Urothelium cell line (cell line): ENCODE measurements at places on chromosomes 16 and 17.

- peak; percentile 81 for DNase-seq
Observed at GRCh38 chr17:48671697-48672171, 45.6 kb upstream of the HOXB9 start.

DNA sequence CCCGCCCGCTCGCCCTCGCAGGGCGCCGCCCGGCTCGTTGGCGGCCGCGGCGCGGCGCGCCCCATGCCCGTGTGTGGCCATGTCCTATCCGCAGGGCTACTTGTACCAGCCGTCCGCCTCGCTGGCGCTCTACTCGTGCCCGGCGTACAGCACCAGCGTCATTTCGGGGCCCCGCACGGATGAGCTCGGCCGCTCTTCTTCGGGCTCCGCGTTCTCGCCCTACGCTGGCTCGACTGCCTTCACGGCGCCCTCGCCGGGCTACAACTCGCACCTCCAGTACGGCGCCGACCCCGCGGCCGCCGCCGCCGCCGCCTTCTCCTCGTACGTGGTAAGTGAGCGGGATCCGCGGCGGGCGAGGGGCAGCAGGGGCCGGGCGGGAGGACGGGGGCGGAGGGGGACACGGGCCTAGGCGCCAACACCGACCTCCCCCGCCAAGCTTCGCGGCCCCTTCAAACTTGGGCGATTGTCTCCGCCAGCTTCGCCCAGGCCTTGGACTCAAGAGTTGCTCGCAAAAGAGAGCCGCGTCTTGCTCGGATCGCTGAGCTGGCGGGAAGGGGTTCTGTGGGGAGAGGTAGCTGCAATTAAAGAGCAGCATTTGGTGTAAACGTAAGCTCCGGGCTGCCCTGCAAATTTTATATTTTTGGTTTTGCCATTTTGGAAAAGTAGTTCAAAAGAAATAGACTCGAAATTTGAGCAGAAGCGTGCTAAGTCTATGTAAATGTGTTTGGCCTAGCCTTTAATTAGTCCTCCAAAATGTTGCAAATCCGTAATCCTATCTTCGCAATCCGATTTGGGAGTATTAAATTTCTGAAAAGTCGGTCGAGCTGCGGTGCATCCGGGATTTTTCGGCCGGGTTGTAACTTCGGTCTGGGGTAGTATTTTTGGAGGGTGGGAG, 702 bp downstream of the IRX5 start:
- DNase-seq = no peak

DNA sequence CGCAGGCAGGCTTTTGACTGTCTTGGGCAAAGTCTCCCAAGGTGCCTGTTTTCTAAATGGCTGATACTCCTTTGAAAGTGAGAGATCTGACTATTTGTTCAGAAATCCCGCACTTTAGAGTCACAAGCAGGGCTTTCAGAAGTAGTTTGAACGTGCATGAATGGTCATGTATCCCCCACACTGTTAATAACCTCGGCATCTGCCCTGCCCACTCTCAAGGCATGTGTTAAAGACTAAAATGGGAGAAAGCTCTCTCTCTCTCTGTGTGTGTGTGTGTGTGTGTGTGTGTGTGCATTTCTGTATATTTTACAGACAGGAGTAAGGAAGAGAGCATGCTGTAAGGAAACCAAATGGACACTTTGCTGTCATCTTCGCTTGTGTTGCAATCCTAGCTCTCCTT, 163.7 kb downstream of the MAF start:
- DNase-seq = no peak

DNA sequence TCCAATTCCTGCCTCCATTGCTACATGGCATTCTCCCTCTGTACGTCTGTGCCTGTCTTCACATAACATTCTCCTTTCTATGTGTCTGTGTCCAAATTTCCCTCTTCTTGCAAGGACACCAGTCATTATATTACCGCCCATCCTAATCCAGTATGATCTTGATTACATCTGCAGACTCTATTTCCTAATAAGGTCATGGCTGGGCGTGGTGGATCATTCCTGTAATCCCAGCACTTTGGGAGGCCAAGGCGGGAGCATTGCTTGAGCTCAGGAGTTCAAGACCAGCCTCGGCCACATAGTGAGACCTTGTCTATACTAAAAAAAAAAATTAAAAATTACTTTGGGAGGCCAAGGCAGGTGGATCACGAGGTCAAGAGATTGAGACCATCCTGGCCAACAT, 5.0 kb upstream of the PRR14 start:
- no peak for DNase-seq

DNA sequence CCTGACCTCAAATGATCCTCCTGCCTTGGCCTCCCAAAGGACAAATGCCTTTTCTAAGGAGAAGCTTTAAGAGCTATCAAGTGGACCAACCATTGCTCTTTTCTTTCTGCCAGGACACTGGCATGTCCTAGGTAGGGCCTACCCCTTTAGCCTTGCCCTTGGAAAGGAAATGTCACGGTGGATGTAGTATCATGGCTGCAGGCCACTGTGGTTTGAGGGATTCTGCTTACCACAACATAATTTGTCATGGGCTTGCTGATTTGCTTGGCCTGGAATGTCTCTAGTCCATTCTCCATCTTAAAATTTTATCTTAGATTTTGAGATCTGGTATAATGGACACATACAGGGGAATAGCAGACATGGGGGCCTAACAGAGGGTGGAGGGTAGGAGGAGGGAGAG, 6.0 kb downstream of the KRT20 start:
- no peak for DNase-seq

DNA sequence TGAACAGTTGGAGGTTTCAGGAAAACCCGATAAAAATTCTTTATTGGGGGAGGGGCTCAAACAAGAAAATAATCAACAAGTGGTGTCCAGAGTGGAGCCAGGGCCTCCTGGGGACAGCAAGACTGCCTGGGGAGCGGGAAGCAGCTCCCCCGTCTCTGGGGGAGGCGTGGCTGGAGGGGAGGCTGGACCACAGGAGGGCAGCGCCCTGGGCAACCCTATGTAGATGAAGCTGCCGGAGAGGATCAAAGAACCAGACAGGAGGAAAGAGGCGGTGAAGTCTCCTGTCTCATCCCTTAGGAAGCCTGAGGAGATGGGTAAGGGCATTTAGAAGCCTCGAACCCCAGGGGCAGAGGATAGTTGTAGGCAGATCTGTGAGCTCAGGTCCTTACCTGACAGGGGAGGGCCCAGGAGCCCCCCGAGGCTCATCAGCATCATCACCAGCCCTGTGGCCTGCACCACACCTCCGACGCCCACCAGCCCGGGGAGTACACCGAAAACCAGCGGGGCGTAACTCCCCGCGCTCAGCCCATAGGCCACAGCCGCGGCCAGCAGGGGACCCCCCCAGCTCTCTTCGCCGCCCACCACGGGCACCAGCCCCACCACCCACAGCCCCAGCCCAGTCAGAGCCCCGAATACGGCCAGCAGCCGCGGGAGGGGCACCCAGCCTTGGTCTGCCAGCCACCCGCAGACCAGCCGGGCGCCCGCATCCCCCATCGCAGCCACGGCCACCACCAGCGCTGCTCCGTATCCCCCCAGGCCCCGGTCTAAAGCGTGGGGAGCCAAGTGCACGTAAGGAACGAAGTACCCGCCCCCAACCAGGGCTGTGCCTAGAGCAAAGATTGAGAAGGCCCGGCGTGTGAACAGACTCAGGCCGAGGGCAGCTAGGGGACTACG, 2.0 kb downstream of the SLC16A11 start:
- DNase-seq = no peak

DNA sequence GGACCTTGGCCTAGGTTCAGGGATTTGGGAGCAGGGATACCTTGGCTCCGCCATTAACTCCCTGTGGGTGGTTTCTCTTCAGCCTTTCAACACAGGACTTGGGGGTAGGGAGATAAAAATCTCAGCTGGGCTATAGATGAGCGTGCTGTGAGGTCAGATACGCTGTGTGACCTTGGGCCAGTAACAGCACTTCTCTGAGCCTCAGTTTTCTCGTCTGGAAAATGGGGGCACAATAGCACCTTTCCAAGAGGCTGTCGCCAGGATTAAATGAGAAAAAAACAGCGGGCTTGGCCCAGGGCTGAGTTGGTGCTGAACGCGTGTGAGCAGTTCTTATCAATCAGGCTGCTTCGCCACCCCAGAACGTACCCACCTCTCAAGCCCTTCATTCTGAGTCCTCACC, 17.6 kb downstream of the CCDC92B start:
- DNase-seq = no peak

- DNase-seq = no peak
Observed at GRCh38 chr17:46038937-46039336, 39.9 kb downstream of the STH start.

DNA sequence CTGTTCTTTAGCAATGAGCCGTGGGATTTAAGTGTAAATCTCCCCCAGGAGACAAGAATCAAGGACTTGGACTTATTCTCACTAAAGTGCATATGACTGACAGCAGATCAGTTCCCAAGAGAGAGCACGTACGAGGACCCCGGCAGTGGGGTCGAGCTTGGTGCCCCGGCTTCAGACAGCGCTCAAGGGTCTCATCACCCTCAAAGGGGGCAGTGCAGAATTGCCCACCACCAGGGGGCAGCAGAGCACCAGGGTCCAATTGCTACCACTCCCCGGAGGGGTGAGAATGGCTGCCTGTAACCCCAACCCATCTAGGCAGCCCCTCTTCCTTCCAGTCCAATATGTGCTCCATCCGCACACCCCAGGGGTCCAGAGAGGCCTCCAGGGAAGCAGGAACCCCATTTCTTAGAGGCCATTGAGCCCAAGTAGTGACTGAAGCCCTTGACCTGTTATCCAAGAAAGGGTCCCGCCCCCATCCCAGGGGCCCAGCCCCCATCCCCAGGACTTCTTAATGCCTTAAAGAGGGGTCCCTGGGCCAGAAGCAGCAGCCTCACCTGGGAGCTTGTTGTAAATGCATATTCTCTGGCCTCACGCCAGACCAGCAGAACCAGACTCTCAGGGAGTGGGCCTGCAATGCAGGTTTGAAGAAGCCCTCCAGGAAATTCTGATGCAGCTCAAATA, 86.1 kb downstream of the ZDHHC7 start:
- peak; percentile 65 for DNase-seq

GRCh38 chr16:80616362-80616761, 75.6 kb downstream of the DYNLRB2 start:
- no peak for DNase-seq

- peak; percentile 50 for DNase-seq
Observed at GRCh38 chr17:57881783-57882351, 32.0 kb upstream of the MRPS23 start.

DNA sequence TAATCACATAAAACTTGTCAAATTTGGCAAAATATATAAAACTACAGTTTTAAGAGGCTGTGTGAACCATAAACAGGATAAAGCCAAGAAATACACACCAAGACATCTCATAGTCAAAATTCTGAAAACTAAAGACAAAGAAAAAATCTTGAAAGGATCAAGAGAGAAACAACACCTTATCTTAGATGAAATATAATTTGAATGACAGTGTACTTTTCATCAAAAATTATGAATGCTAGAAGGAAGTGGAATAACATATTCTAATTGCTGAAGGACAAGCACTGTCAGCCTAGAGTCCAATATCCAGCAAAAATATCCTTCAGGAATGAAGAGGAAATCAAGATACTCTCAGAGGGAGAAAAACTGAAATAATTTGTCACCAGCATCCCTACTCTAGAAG, 37.2 kb downstream of the PIK3R5 start:
- no peak for DNase-seq

- DNase-seq = no peak
Observed at GRCh38 chr16:4976079-4976478, 17.9 kb downstream of the SEC14L5 start.

DNA sequence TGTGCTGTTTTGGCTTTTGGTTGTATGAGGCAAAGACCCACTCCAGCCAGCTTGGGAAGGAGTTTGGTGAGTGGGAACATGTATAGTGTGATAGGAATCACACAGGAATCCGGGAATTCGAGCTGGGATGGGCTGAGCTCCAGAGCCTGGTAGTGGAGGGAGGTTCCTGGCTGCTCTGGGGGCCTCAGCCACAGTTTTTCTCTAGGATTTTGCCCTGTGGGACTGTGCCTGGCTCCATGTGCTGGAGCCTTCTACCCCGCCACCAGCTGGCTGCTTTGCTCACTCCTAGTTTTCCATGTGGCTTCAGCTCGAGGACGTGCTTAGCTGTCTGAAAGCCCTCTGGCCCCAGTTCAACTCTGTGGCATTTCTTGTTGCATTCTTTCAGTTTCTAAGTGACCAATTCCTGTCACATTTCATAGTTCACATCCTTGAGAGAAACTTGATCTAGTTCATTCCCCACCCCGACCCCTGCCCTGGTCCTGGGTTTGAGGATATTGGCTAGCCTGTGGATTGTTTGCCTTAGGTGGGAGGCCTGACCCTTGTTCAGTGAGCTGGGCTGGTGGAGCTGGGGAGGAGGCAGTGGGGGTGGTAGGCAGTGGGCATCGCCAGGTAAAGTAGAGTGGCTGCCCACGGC, 5.0 kb downstream of the SEC14L1 start:
- DNase-seq = peak; percentile 53

DNA sequence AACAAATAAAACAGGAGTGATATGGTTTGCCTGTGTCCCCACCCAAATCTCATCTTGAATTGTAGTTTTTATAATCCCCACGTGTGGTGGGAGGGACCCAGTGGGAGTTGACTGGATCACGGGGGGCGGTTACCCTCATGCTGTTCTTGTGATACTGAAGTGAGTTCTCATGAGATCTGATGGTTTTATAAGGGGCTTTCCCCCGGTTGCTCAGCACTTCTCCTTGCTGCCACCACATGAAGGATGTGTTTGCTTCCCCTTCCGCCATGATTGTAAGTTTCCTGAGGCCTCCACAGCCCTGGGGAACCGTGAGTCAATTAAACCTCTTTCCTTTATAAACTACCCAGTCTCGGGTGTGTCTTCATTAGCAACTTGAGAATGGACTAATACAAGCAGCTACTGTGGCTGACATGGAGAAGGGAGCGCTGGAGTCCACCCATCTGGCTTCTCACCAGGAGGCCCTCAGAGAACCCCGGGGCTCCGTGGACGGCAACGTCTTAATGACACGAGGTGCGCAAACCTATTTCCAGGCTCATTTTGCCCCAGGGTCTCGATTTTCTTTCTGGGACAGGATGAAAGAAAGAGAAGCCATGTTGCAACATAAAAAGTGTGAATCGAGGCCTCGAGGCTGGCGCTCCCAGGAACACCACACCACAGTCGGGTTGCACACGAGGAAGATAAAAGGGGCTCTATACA, 129.5 kb downstream of the DYNLRB2 start:
- no peak for DNase-seq

DNA sequence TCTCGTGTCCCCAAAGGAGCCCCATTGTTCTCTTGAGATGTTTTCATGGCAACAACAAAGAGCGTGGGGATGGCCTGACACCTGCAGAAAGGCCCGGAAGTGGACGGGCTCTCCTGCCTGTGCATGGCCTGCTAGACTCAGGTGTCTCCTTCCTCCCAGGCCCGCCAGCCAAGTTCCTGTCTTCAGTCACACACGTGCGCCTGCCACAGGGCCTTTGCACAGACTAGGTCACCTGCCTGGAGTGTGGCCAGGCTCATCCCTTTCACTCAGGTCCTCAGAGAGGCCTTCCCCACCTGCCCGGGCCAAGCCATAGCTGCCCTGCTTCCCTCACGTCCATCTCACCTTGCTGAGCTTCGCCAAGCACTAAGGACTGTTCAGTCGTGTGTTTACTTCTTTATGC, 300.9 kb downstream of the FOXL1 start:
- no peak for DNase-seq

GRCh38 chr16:4745274-4745569, 10.9 kb downstream of the DNAAF8 start:
- DNase-seq = no peak

GRCh38 chr17:83152745-83153611, 73.6 kb downstream of the METRNL start:
- no peak for DNase-seq
